Stimulated activated CD4-positive, alpha-beta T cell treated with anti-CD3 and anti-CD28 coated beads, Interleukin-2, amount 100 ng/mL, for 48 hours (primary cell): ENCODE measurements at places on chromosomes 6 and 20.

DNA sequence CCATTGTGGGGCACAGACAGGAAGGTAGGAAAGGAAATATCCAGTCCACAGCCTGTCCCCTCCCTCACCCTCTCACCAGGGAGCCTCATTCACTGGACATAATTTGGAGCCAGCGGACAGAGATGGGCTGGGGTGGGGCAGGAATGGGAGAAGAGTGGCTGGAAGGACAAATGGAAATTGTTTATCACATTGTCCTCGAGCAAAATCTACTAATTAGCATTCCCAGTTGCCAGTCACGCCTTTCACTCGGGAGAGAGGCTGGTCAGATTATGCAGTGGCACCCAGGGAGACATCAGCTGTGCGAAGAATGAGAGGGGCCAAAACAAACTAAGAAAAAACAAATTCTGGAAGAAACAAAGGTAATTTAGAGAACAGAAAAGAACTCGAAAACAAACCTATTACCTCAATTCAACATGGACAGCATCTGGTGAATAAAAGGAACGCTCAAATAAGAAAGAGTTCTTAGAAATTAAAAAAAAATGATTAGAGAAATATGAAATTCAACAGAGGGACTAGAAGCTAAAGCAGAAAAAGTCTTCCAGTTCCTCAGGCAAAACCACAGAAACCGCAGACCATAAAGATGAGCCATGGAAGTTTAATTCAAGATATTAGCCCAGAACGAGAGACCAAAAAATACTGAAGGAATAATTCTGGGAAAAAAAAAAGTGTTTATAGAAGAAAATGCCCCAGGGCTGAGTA is 108.5 kb upstream of the RALGAPA2 start:
- no peak for DNase-seq

- DNase-seq, result no peak
These were observed 101.0 kb upstream of the MPC1 start for GRCh38 chr6:166483573-166484250.

GRCh38 chr20:15582146-15582760 is 991.0 kb downstream of the KIF16B start:
- no peak for DNase-seq

GRCh38 chr20:3698591-3699001 is 13.8 kb downstream of the SIGLEC1 start:
- no peak for DNase-seq

DNA sequence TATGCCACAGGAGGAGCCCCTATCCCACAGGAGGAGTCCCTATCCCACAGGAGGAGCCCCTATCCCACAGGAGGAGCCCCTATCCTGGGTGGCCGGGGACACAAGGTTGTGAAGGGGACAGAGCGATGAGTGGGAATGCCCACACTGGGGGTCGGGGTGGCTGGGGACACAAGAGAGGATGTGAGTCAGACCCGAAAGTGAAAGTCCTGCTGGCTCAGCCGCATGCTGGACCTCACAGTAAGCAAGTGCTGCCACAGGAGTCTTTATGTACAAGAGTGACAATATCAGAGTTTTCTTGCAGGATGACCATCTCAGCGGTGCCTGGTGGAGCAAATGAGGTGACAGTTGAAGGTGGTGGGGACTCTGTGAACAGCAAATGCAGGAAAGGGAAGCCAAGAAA is 93.7 kb downstream of the PSMB1 start:
- peak; percentile 3 for DNase-seq

DNA sequence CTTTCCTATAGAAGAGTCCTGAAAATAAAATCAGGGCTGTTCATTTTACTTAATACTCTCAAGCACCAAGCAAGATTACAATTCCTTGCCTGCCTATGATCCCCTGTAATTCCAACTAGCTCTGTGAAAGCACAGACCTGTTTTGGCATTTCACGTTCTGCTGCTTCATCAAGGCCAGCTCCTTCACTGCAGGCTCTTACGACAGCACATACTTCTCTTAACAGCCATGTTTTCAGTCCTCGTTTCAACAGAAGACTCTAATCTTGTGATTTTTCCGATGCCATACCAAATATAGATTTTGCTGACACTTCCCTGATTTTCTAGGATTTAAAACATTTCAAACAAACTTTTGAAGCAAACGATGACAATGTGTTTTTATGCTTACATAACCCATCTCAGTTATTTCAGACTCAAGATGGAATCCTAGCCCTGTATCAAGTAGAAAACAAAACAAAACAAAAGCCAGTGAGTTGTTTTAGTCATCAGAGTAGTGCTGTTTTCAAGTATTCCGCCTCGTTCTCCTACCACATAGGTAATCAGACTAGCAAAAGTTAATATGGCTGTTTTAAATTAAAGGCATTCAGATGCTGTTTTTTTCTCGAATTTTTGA is 616.5 kb upstream of the CITED2 start:
- DNase-seq, result no peak

- DNase-seq, result no peak
These were observed 6.6 kb upstream of the HEBP2 start for GRCh38 chr6:138397128-138398122.

GRCh38 chr20:59938221-59938620 is 1.9 kb downstream of the PPP1R3D start:
- no peak for DNase-seq

GRCh38 chr6:131356161-131356560 is 216.9 kb upstream of the ARG1 start:
- no peak for DNase-seq

GRCh38 chr20:48680650-48681049 is 147.1 kb downstream of the PREX1 start:
- DNase-seq, result no peak

DNA sequence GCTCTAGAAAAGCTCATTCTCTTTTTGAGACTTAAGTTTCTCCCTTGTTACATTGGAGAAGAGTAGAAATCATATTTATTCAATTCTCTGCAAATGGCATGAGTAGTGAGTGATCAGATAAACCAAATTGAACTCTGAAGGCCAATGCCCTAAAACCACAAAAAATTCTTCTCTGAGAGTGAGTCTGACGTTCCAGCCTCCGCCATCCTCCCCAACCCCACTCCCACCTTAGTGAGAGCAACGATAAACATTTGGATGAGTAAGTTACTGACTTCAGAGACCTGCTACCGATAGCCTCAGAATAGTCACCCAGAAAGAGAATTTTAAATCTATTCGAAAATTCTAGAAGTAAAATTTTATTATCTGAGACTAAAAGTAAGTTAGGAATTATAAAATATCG is 94.6 kb downstream of the TFAP2A start:
- no peak for DNase-seq

- DNase-seq, result no peak
These were observed 152.5 kb downstream of the MTHFD1L start for GRCh38 chr6:151018046-151018445.

- DNase-seq, result no peak
These were observed 2.6 kb downstream of the SKIC2 start for GRCh38 chr6:31961616-31962015.

GRCh38 chr6:44682280-44682679 is 294.8 kb downstream of the CDC5L start:
- no peak for DNase-seq

DNA sequence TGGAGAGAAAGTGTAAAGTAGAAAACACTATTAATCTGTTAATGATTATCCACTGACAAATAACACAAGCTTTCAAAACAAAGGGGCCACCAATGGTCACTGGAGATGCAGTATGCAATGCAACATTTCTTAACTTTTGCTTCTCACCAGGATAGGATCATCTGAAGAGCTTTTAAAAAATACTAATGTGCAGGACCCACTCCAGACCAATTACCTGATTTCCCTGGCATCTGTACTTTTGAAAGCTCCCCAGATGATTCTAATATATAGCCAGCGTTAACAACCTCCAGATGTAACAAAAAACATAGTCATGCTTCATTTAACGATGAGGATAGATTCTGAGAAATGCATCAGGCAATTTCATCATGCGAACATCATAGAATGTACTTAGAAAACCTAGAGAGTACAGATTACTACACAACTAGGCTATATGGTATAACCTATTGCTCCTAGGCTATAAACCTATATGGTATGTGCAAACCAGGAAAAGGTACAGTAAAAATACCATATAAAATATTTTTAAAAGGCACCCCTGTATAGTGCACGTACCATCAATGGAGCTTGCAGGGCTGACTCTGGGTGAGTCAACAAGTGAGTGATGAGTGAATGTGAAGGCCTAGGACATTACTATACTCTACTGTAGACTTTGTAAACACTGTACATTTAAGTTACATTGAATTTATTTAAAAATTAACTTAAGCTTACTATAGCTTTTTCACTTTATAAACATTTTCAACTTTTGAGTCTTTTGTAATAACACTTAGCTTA is 69.2 kb downstream of the ATG5 start:
- DNase-seq, result no peak

GRCh38 chr20:62132421-62132820 is 10.1 kb downstream of the LSM14B start:
- no peak for DNase-seq

DNA sequence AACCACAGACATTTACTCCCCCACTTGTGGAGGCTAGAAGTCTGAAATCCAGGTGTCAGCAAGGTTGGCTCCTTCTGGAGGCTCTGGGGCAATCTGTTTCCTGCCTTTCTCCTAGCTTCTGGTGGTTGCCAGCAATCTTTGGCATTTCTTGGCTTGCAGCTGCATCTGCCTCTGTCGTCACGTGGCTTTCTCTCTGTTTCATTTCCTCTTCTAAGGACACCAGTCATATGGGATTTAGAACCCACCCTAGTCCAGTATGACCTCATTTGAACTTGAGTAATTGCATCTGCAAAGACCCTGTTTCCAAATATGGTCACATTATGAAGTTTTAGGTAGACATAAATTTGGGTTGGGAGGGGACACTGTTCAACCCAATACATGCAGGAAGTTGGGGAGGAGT is 56.2 kb upstream of the EPB41L1 start:
- DNase-seq, result no peak

- no peak for DNase-seq
These were observed 12.5 kb downstream of the ENTPD6 start for GRCh38 chr20:25207960-25208534.

DNA sequence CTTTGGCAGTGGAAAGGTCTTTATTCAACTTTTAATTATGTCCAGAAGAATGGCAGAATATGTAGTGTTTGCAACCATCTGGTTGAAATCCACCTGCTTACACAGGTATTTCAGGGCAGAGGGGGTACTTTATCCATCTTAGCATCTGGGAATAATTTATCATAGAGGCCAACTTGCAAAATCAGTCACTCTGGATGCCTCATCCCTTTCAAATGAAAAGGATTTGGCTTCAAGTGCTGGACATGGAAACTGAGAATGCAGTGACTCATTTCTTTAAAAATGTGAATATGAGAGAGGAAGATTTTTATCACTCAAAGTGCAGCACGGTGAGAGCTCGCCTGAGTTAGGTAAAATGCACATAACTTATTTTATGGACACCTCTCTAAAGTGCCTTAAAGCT is 758.3 kb downstream of the KIF16B start:
- no peak for DNase-seq

- DNase-seq, result peak; percentile 29
These were observed 138.3 kb upstream of the CDYL start for GRCh38 chr6:4637691-4638433.

DNA sequence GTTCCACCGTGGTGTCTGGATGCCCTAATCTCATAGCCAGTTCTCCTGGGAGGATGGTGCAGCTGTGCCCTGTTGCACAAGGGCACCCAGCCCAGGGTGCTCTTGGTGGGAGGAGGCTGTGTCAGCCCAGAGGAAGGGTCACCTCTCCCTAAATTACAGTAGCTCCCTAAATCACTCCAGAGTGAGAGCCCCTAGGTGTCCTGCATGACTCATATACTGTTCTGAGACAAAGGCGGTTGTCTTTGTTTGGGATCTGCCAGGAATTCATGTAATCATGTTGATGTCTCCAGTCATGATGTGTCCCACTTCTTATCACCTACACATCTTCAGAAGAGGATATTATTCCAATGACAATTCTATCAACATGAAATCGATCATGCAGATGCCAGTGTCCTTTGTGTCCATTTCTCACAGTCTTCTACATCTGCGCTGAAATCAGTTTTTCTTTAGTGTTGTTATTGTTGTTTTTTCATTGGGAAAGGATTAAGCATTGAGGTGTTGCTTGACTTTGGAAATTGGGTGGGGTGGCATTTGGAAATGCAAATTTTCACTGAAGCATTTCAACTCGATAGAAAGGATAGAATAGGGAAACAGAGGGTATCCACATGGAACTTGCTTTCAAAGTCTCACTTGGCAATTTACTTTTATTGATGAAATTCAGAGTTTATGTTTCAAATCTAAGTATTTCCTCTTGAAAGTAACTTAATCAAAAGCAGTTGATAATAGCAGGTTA is 19.5 kb downstream of the PERP start:
- DNase-seq, result no peak

- DNase-seq, result no peak
These were observed 46.8 kb downstream of the CHMP4B start for GRCh38 chr20:33857722-33858563.

GRCh38 chr6:35831257-35832007 is 26.3 kb downstream of the LHFPL5 start:
- DNase-seq, result no peak

- no peak for DNase-seq
These were observed 417.2 kb upstream of the SULF2 start for GRCh38 chr20:48202334-48203113.

GRCh38 chr6:150937132-150937906 is 71.8 kb downstream of the MTHFD1L start:
- no peak for DNase-seq

DNA sequence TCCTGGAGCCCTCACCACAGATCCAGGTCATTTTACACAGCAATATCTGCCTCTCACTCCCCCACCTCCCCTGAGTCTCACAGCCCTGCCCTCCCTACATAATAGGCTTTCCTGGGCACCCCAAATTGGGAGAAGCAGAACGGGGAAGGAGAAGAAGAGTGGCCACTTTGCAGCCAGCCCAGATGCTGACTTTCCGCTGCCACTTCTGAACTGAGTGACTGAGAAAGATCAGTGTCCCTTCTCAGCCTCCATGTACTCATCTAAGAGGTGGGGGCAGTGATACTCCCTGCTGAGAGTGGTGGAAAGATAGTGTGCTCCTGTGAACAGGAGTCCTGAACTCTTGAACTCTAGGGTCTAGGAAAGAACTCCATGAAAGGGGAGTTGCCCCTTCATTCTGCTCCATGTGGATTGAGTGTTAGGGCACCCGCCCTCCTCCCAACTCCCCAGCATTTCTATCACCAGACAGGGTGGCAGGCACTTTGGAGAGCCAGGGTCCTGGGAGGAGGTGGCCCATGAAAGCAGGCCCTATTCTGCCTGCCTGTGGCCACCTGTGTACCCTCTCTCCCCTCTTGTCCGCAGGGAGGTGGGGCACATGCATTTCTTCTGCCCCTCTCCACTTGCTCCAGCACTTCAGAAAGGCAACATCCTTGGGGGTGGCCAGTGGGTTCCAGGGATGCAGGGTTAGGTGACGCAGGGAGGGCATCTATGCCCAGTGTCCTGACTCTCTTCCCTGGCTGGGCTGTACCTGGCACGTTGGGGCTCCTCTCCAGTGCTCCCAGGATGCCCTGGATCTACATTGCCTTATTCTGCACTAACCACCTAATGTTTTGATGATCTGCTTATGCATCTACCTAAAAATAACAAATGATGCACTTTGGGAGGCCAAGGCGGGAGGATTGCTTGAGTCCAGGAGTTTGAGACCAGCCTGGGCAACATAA is 38.3 kb upstream of the MRPS18A start:
- no peak for DNase-seq
